ENCODE measurements at places on chromosomes 3 and 15. TPM values are rescaled to one million over a fixed set of nuclear protein-coding genes. Genes with fewer than 3 reads are reported as not detected.
A peak's percentile ranks its signal among the peaks of the same experiment; 100 is the strongest.

WDR49 gene
- 0.90 TPM for total RNA-seq

UQCC5 gene
- 15.5 TPM for total RNA-seq

THOC7 gene
- total RNA-seq = 73.8 TPM

DNA sequence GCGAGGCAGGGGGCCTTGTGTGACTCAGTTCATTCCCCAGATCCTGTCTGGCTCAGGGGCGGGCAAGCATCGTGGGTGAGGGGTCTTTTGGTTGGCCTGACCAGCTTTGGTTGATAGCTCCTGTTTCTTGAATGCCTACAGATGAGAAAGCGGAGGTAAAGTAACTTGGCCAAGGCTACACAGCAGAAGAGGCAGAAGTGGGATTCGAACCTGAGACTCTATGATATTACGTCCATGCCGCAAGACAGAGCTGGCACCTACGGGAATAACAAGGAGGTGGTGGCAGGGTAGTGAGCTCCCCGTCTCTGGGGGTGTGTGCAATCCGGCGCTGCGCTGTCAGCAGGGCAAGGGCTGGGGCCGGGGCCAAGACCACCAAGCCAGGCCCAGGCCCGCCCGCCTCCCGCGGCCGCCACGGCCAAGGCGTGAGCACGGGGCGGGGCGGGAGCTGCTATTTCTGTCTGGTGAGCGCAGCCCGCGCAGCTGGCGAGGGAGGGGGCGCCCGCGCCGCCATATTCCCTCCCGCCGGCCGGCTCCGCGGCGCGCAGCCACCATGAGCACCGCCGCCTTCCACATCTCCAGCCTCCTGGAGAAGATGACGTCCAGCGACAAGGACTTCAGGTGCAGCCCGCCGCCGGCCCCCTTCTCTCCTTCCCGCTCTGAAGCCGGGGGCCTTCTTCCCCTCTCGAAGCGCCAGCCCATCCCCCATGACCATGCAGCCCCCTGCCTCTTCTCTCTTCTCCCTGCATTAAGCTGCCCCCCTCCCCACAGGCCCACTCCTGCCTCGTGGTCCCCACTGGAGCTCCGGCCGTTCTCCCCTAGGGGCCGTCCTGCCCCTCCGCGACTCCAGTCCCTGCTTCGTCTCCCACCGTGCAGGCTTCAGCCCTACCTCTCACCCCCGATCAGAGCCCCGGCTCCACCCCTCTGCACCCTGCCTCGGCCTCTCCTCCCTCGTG is at the start of gene CAND2:
CAND2 (plus strand) TSS at position 510 of the 953 bp plus-strand sequence; CDS start at position 551, 41 bp downstream.
- DNase-seq = peak; percentile 44

DNA sequence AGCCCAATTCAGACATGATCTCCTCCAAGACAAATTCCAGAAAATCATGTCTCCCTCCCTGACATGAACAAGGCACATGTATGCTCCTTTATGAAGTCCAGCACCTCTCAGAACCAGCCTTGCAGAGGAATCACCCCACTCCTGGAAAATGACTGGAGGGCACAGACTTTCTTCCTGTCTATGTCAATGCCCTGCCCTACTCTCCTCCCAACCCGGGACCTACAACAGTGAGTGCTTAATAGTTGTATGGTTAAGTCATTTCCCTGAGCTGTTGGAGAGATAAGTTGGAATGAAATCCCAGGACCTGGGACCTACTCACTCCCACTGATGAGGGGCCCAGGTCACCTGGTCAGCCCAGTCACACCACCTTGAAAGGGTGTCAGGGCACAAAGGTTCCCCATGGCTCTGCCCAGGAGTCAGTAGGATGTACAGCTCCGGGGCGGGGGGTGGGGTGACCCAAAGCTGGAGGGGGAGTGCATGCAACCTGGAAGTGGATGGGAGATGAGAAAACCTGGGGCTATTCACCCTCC is 80.1 kb upstream of the HERC1 start:
- no peak for DNase-seq

Data from thymus (tissue), 14 donors.